ENCODE measurements at places on chromosomes 3 and 15.

DNA sequence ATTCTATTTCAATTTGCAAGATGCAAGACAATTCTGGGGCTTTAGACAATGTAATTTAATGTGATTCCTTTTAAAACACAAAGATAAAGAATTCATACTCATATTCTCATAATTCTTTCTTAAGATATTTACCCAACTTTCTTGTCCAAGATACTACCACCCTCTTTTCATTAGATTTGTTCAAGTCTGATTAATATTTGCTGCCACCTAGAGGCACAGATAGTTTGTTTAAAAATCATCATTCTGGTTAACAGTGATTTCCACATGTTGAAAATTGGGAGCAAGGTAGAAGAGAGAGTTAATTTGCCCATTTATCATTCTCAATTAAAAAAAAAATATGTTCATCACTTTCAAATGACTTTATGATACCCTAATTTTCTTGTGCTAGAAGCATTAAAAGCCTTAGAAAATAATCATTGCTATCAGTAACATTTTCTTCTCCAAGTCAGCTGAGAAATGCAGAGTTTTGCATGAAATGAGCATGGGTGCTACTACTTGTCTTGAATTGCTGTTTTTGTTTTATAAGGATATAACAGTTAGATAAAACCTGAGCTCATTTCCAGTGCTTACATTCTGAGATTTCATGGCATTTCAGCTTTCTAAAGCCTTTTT lies 11.6 kb downstream of the TAMM41 start:
- no peak for DNase-seq

- no peak for DNase-seq
Measured at GRCh38 chr15:46892621-46893160, 824.6 kb upstream of the SEMA6D start.

DNA sequence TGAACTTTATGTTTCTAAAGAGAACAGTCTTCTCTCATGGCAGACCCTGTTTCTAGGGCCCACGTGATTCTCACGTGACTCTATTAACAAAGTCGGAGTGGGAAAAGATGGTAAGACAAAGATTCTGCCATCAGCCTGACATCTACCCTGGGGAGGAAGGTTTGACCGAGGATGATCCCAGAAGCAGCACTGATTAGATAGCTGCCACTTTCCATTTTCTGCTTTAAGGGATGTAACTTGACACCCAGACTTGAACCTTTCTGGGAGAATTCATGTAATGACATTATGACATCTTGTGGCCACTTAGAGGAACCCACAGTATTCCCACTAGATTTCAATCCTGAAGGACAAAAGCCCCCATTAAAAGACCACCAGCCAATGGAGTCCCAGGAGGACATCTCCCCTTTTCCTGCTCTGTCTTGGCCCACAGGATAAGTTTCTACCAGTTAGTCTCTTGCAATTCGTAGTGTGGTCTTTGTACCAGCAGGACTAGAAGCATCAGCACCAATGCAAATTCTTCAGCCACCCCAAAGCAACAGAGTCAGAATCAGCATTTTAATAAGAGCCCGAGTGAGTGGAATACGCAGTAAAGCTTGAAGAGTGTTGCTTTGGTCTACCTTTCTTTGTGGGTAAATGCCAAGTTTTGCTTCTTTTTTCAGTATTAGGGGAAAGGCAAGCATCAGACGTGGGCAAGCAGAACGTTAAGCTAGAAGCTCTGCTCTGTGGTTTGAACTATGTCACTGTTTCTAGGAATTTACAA lies 480.5 kb upstream of the PROK2 start:
- no peak for DNase-seq

- DNase-seq: no peak
Measured at GRCh38 chr3:141227752-141228151, 3.9 kb upstream of the PXYLP1 start.

DNA sequence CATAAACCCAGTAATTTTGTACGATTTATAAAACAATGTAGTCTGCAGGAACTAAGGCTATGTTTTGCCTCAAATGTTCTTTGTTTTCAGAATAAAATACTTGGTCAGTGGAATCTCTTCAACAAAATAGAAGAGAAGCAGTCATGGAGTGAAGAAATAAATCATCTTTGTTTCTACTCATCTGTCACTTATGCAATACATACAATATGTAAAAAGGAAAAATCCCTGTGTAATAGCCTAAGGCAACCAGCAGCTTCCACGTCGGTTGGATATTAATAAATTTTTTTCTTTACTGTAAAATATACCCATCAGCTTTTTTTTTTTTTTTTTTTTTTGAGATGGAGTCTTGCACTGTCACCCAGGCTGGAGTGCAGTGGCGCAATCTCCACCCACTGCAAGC lies 5.2 kb upstream of the WDR5B start:
- no peak for DNase-seq

- DNase-seq: no peak
Measured at GRCh38 chr3:138465925-138466324, 31.5 kb downstream of the ESYT3 start.

- no peak for DNase-seq
Measured at GRCh38 chr3:195467641-195468390, 25.0 kb upstream of the ACAP2 start.

DNA sequence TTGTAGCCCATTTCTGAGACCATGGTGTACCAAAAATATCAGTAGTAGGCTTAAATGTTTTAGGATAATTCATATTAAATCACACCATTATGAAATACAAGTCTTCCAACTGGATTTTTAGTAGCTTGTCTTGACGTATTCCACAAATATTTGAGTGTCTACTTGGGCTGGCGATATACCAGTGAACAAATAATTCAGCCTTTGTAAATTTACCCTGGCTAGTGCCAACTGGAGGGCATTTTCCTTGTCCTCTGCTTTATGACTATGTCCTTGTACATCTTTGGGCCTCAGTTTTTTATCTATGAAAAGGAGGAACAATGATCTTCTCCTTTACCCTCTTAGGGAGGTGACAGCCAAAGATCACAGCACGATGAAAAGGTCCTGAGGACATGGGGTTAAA lies 114.8 kb downstream of the FRMD4B start:
- DNase-seq: no peak

DNA sequence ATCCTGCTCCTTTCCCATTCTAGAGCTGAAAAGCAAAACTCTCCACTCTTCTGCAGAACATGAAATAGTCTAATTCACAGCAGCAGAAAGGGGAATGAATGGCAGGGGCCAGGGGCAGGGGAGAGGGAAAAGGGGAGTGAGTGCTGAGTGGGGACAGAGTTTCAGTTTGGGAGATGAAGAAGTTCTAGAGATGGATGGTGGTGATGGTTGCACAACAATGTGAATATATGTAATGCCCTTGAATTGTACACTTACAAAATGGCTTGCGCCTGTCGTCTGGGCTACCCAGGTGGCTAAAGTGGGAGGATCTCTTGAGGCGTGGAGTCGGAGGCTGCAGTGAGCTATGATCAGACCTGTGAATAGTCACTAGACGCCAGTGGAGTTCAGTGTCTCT lies 78.5 kb upstream of the MEF2A start:
- DNase-seq: no peak

GRCh38 chr15:62903437-62903836 lies 139.1 kb upstream of the TPM1 start:
- no peak for DNase-seq

- DNase-seq: no peak
Measured at GRCh38 chr3:20537234-20537633, 351.2 kb upstream of the SGO1 start.

DNA sequence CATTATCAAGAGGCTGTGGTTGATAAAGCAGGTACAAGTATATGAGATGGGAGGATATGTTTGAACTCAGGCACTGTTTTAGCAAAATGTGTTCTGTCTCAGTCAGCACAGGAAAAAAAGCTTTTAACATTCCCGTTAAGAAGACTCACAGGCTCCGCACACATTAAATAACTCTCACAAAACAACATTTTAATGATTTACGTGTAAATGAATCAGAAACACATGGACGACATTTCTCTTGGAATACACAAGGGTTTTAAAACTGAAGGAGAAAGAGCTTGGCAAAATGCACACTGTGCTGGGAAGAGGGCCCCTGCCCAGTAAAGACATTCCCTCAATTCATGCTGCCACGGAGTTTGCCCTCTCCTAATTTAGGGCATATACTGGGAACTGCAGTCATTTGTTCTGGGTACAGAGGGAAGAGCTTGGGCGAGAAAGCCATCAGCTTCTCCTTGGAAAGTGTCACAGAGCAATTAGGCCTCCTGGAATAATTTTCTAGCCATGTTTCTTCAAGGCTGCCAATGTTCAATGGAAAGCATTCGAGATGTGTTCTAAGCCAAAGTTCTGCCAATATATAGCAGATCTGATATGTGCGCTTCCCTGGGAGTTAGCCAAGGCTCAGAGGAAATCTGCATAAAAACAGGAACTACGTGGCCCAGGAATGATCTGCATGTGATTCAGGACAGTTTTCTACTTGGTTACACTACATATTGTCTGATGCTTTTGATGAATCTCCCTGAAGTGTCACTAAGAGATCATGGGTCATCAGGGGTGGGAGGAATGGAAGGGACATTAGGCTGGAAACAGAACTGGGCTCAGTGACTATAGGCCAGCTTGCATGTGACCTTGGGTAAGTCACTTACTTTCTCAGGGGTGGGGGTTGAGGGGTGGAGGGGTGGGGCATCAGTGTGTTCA lies 2.2 kb upstream of the MASP1 start:
- no peak for DNase-seq

DNA sequence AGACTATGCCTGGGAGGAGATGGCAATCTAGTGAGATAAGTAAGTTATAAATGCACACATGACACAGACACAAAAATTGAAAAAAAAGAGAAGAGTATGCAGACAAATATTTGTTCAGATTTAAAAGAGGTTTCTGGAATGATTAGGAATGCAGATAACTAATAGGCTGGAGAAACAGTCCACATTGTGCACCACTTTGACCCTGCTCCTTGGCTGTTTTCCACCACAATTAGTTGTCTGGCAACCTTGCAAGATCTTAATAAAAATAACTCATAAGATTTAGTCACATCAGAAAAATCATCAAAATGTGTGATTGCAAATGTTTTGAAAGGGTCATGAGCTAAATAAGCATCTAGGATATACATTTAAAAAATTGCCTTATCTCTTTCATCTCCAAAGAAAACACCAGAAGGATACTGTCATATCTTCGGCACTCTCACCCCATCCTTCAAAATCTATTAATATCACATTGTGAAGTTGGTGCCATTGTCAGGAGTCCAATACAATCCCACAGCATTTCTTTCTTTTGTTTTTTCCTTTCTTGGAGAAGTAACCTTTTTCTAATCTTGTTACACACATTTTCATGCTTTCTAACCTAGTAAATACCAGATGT lies 153.7 kb upstream of the KCNMB2 start:
- no peak for DNase-seq

DNA sequence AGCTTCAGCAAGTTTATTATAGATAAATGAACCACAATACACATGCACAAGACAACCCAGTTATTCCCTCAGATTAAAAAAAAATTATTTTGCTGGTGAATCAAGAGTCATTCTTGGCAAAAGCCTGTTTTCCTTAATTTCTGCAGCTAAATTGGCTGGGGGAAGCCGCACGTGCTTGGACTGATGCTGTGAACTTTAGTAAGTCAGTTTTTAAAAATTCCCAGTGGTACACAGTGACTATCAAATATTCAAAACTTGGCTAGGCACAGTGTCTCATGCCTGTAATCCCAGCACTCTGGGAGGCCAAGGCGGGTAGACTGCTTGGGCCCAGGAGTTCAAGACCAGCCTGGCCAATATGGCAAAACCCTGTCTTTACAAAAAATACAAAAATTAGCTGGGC lies 23.9 kb downstream of the EHD4 start:
- no peak for DNase-seq

GRCh38 chr3:122253581-122253980 lies 70.1 kb downstream of the CASR start:
- no peak for DNase-seq

DNA sequence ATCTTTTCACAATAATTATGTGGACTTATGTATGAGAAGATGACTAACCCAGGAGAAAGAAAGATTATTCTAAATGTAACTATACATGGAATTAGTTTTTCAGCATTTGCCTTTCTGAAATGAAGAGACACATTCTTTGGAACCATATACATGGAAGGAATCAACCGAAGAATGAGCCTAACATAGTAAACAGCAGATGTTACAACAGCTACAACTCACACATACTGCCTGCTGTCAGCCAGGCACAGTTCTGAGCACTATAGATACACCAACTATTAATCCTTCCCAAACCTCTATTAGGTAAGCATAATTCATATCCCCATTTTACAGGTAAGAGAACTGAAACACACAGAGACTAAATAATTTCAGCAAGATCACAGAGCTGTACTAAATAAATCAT lies 840.0 kb downstream of the ROBO1 start:
- DNase-seq: no peak

All from bone marrow (tissue), 2 donors.